ENCODE measurements at places on chromosomes 2 and 18. TPM values are rescaled to one million over a fixed set of nuclear protein-coding genes. Genes with fewer than 3 reads are reported as not detected.
A peak's percentile ranks its signal among the peaks of the same experiment; 100 is the strongest.

DNA sequence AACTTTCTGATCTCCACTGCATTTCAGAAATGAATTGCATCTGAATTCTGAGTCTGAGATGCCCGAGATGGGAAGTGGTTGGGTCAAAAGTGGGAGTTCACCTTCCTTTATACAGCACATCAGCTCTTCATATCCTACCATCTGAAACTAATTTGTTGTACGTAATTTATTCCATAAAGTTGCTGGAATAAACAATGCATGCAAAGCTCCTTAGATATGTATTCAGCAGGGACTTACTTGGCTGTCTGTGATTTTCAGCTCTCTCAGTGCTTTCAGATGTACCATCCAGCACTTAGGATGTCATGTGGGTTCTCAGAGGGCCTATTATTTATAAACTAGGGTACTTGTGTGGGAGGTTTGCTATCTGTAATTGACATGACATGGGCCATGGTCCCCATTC lies 46.9 kb upstream of the EFEMP1 start:
- H3K36me3 ChIP-seq = no peaks in the 10 kb centered on the region
- H3K4me1 ChIP-seq = no peaks in the 10 kb centered on the region
- no peaks in the 10 kb centered on the region for H3K27me3 ChIP-seq
- no peak overlapping the region for H3K4me3 ChIP-seq
- DNase-seq = no peak
- H3K27ac ChIP-seq = no peak overlapping the region

DNA sequence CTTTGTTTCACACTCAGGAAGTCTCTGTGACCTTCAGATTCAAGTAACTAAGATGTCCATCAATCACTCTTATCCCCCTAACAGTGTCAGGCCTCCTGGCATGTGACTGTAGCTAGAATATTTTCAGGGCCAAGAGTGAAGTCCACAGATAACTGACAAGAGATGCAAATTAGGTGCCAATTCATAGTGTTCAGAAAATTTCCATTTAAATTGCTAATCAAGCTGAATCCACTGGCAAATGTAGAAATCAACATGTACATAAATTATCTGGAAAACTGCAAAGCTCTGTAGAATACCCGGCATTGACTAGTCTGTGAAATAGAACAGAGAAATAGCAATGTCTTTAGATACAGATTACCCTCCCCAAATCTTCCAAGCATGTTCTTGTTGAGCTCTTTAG lies 38.6 kb upstream of the ARL4C start:
- H3K4me1 ChIP-seq = no peaks in the 10 kb centered on the region

DNA sequence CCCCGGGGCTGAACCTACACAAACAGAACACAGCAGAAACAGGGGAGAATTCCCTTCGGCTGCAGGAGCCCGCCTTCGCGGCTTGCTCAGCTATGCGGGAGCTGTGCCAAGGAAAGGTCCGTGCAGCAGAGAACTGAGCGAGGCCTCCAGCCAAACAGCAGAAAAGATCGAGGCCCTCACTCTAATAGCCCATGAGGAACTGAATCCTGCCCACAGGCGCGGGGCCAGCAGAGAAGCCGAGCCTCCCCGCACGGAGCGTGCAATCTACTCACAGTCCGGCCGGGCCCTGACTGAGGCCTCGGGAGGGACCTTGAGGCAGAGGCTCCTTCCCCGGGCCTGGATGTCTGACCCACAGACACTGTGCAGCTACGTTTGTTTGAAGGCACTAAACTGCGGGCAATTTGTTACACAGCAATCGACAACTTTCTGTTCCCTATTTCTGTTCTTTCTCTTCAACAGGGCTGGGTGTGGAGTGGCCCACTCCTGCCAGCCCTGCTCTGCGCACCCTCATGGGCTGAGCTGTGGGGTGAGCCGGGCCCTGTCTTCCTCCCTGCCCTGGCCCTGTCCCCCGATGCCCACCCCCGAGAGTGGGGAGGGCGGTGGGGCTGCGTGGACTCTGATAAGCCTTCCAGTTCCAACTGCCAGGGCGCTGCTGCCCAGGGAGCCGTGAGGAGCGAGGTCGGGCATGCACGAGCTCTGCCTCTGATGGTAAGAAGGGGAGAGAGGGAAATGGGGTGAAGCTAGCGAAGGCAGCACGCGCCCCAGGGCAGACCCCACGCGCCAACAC lies 13.7 kb downstream of the HES6 start:
- no peaks in the 10 kb centered on the region for H3K36me3 ChIP-seq
- DNase-seq = no peak
- H3K4me3 ChIP-seq = no peak overlapping the region
- H3K4me1 ChIP-seq = peaks cover 3% of the 10 kb centered on the region
- H3K27ac ChIP-seq = no peak overlapping the region

GRCh38 chr2:71925268-71926088 lies 222.2 kb downstream of the CYP26B1 start:
- no peak overlapping the region for H3K4me3 ChIP-seq
- H3K27me3 ChIP-seq = no peaks in the 10 kb centered on the region
- H3K36me3 ChIP-seq = no peaks in the 10 kb centered on the region
- H3K4me1 ChIP-seq = no peaks in the 10 kb centered on the region

DNA sequence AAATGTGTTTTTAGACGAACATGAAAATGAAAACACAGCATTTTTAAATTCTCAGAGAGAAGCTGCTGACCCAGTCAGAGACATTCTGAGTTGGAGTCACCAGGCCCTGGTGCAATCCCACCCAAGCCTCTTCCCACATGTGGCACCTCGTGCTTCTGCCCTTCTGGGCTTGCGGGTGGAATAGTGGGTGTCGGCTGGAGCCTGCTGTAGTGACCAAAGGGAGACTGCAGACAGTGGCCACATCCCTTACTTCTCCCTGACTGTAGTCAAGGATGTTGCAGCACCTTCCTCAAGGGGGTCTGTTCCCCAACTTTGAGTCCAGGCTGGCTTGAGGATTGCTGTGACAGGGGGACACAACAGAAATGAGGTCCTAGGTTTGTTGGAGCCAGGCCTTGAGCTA lies 104.4 kb upstream of the GLI2 start:
- H3K27ac ChIP-seq = no peak overlapping the region
- no peaks in the 10 kb centered on the region for H3K36me3 ChIP-seq
- no peaks in the 10 kb centered on the region for H3K4me1 ChIP-seq
- no peak for DNase-seq
- H3K27me3 ChIP-seq = peaks cover 3% of the 10 kb centered on the region
- H3K4me3 ChIP-seq = no peak overlapping the region

GRCh38 chr18:55605733-55606338 lies 17.8 kb upstream of the TCF4 start:
- no peak overlapping the region for H3K27ac ChIP-seq
- no peak for DNase-seq
- H3K4me1 ChIP-seq = no peaks in the 10 kb centered on the region
- no peak overlapping the region for H3K4me3 ChIP-seq
- no peaks in the 10 kb centered on the region for H3K36me3 ChIP-seq
- H3K27me3 ChIP-seq = no peaks in the 10 kb centered on the region

- no peaks in the 10 kb centered on the region for H3K27me3 ChIP-seq
- no peak for DNase-seq
- no peak overlapping the region for H3K27ac ChIP-seq
- H3K4me1 ChIP-seq = no peaks in the 10 kb centered on the region
These were observed 217.1 kb upstream of the DLGAP1 start for GRCh38 chr18:4672162-4672561.

DNA sequence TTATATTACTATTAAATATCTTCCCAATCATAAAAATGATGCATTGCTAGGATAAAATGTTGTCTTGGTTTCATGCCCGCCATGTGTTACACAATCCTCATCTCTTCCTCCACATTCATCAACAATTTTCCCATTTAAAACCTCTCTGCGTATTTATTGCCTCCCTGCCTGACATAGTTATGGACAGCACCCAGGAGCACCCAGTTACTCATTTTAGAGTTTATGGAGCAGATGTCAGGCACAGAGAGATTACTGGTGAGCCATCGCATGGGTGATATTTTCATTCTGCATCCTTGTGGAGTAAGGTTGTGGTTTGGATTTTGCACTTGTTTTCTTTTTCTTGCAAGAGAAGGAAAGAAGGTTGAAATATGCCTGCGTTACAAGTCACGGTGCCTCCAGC lies 116.7 kb upstream of the NPAS2 start:
- H3K27me3 ChIP-seq = no peaks in the 10 kb centered on the region
- H3K36me3 ChIP-seq = no peaks in the 10 kb centered on the region
- no peaks in the 10 kb centered on the region for H3K4me1 ChIP-seq
- H3K27ac ChIP-seq = no peak overlapping the region
- H3K4me3 ChIP-seq = no peak overlapping the region

GRCh38 chr18:8741117-8741516 lies 35.8 kb downstream of the MTCL1 start:
- H3K27ac ChIP-seq = no peak overlapping the region
- no peak for DNase-seq

DNA sequence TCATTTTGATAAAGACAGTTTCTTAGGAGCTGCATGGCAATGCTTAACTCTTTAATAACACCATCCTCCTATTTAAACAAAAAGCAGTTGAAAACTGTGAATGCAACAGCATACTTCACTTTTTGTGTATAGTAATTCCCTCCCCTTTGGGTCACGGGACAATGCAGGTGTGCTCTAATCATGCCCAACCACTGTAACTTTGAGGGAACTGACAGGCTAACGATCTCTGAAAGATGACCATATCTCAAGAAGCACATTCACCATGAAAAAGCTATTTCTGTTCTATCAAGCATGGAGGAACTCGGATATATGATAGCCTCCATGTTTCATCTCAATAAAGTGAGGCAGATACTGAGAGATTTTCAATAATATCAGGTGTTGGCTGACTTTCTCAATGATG lies 81.1 kb upstream of the CD226 start:
- no peak overlapping the region for H3K27ac ChIP-seq
- no peak overlapping the region for H3K4me3 ChIP-seq
- H3K27me3 ChIP-seq = no peaks in the 10 kb centered on the region
- no peaks in the 10 kb centered on the region for H3K36me3 ChIP-seq
- no peaks in the 10 kb centered on the region for H3K4me1 ChIP-seq

DNA sequence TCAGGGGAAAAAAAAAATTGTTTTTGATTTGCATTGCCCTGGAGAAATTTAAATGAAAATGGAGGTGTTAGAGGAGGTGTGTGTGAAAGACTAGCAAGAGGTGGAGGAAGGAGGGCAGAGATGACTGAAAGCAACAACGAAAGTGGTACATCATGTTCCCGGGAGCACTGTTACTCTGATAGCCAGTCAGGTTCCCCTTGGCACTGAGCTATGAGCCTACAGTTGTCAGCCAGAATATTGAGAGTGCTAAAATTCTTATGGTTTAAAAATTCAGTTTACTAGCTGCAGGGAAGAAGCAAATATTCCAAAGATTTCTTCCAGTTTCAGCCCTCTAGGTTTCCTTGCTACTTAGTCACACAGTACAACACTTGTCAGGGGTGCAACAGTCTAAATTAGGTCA lies 366.7 kb upstream of the DLGAP1 start:
- H3K4me1 ChIP-seq = no peaks in the 10 kb centered on the region
- no peak overlapping the region for H3K4me3 ChIP-seq
- no peaks in the 10 kb centered on the region for H3K36me3 ChIP-seq

GRCh38 chr2:69815717-69816116 lies 13.7 kb upstream of the GMCL1 start:
- H3K27ac ChIP-seq = no peak overlapping the region
- H3K27me3 ChIP-seq = no peaks in the 10 kb centered on the region
- no peak for DNase-seq
- H3K36me3 ChIP-seq = peaks cover 9% of the 10 kb centered on the region

DNA sequence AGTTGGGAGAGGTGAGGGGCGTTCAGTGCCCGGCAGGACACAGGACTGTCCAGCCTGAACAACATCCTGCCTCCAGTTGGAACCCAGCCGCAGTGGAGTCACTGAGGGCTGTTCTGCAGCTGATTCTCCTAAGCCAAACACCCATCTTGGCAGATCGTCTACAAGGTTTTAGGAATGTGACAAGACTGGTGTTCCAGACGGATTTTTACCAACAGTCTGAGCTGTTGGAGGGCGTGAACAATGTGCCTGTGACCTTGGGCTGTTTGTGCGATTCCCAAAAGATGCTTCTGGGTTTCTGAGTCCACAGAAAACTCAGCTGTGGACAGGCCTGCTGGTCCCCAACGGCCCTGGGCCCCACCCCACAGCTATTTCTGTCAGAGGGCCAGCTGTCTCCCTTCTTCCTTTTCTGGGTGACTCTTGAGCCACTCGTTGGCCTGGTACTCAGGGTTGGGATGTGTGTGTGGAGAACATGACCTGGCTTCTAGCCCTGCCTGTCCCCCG lies 5.7 kb downstream of the LRRFIP1 start:
- H3K4me3 ChIP-seq = no peak overlapping the region
- no peaks in the 10 kb centered on the region for H3K27me3 ChIP-seq
- no peaks in the 10 kb centered on the region for H3K36me3 ChIP-seq
- peaks cover 12% of the 10 kb centered on the region for H3K4me1 ChIP-seq

DNA sequence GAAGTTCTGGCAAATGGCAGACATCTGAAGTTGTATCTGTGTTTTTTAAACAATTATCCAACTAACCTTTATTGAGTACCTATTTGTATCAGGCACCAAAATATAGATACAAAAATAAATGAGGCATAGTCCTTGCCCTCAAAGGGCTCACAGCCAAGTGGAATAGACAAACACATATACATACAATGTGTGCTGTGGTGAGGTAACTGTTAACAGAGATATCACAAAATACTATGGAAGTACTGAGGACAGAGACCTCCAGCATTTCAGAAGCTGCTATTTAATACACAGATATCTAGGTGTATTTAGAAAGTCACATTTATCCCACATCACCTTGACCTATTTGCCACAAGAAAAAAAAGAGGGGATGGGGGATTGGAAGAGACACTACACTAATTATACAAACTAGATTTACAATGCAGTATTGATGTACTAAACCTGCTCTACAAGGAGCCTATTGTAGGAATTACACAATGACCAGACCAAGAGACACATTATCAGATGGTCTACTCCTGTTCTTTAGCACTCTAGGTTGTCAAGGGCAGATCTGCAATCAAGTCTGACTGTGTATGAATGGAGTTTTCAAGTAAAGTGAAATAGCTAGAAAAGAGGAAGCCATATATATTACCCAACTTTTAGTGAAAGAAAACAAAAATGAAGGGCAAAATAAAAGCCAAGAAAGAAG lies 62.2 kb downstream of the SPIRE1 start:
- 0 out of 2 replicates have a peak overlapping the region, but pooled peaks have one; percentile 35 for H3K27ac ChIP-seq
- H3K4me1 ChIP-seq = peaks cover 29% of the 10 kb centered on the region

DNA sequence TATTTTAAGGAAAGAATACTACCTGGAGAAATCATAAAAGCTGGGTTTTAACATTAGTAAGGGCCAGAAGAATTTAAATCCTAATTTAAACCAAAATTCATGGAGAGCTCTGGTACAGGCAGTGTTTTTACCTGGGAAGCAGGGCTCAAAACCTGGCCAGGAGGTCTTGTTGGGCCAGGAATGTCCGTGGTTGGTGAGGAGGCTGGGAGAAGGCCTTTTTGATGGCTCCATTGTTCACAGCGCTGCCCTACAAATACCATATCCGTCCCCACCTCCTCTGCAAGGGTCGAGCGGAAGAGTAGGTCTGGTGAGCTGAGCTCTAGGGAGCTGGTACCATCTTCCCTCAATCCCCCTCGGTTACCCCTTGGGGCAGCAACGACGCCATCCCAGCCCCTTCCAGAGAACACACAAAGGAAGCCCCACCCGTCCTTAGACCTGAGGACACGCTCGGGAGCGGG lies 10.9 kb upstream of the HOXD1 start:
- no peaks in the 10 kb centered on the region for H3K4me1 ChIP-seq
- no peak overlapping the region for H3K27ac ChIP-seq
- H3K36me3 ChIP-seq = no peaks in the 10 kb centered on the region
- DNase-seq = no peak
- H3K4me3 ChIP-seq = no peak overlapping the region

COLEC12 gene
- total RNA-seq = 0.03 TPM

SULT1C4 gene
- total RNA-seq = not detected

ANAPC1 gene
- 75.1 TPM for total RNA-seq

MYOM1 gene
- 0.92 TPM for total RNA-seq

REG1B gene
- 2.0 TPM for total RNA-seq

MGAT4A gene
- 4.4 TPM for total RNA-seq

RSAD2 gene
- 0.44 TPM for total RNA-seq
